NCI-H526 treated with DMSO at 0.1 percent for 48 hours (cell line): ENCODE measurements at places on chromosomes 16 and 17.

DNA sequence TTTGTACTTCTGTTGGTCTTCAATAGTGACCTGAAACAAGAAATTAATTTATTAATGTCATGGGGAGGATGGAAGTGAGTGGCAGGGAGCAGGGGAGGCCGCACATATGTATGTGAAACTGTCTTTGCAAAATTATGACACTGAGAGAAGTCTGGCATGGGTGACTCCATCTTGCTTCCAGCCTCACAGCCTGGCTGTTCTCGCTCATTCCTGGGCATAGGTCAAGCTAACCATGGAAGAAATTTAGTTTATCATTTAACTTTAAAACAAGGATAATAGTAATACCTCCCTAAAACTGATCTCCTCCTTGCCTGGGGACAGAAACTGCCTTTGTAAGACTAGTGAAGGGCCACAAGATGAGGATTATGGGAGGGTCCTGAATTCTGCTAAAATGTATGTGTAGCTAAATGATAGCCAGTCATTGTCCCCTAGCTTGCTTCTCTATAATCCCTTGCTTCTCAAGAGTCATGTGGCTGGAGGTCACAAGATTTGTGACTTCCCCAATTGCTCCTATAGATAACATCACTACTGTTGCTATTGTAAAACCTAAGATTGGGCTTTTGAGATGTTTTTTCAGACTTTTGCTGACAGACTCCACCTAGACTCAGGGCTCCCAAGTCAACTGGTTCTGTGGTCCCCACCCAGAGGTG is 126.0 kb downstream of the HS3ST3A1 start:
- DNase-seq, result no peak

GRCh38 chr17:66885417-66885816 is 50.5 kb downstream of the CACNG5 start:
- no peak for DNase-seq

DNA sequence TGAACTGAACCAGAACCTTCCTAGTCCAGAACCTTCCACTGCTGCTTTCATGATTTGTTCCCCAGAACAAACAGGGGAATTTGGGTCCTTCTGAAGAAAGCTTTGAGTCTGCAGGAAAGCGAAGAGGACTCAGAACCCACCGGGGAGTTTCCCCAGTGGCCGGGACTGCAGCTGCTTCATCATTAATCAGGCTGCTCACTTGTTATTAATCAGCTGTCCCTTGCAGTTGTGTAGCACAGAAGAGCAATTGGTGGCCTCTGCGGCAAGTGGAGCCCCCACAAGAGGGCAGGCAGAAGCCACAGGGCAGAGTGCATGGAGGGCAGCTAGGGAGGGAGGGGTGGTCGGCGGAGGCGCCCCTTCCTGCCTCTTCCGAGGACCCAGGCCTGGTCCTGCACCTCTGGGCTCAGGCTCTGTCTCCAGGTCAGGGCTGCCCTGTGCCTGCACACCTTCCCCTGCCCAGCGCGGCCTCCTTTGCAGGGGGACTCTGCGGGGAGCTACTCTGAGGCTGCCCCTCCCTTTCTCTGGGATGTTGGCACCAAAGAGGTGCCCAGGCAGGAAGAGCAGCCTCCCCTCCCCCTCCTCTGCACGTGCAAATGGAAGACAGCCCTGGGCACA is 6.9 kb downstream of the CCL17 start:
- DNase-seq, result no peak

DNA sequence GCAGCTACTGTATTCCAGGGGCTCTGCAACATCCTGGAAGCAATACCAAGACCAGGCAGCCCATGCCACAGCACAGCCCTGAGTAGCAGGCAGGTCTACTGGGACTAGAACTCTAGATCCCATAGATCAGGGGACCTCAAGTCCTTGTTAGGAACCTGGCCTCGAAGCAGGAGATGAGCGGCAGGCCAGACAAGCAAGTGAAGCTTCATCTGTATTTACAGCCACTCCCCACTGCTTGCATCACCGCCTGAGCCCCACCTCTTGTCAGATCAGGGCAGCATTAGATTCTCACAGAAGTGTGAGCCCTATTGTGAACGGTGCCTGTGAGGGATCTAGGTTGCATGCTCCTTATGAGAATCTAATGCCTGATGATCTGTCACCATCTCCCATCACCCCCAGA is 295.7 kb upstream of the TNRC6C start:
- no peak for DNase-seq

- DNase-seq, result no peak
Measured at GRCh38 chr17:10121971-10122707, 76.3 kb downstream of the GAS7 start.

GRCh38 chr17:28258347-28258887 is 60.6 kb upstream of the TMEM97 start:
- peak; percentile 18 for DNase-seq

DNA sequence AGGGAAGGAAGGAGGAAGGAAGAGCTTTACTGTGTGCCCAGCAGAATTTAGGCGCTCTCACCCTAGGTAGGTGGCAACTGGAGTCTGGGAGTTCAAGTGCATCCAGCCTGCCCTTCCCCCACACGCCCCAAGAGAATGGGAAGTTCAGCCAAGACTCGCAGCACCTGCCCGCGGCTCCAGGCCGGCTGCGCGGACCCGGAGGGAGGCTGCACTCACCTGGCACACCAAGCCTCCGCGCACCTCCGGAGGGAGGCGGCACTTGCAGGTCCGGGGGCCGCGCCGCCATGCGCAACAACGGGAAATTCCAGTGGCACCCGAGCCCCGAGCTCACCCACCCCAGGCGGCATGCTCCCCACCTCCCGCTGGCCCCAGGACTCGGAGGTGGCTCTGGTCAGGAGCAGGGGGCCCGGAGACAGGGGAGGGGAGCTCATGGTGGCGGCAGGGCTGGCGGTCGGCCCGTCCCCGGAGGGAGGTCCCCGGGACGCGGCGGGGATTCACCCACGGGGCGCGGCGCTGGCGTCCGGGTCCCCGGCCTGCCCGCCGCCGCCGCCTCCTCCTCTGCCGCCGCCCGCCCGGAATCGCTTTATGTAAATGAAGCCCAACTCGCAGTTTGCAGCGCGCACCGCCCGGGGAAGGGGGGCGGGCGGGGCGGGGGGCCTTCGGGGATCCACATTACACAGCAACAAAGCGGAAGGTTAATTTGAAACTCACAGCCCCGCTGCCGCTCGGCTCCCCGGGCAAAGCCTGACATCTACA is at the start of gene ZFHX3:
Gene ZFHX3, minus strand, starts transcription at position 593 of the 756 bp plus-strand sequence. CDS start 87,983 bp downstream, outside the sequence.
- peak; percentile 50 for DNase-seq

GRCh38 chr17:58111676-58112075 is 28.5 kb downstream of the DYNLL2 start:
- no peak for DNase-seq

DNA sequence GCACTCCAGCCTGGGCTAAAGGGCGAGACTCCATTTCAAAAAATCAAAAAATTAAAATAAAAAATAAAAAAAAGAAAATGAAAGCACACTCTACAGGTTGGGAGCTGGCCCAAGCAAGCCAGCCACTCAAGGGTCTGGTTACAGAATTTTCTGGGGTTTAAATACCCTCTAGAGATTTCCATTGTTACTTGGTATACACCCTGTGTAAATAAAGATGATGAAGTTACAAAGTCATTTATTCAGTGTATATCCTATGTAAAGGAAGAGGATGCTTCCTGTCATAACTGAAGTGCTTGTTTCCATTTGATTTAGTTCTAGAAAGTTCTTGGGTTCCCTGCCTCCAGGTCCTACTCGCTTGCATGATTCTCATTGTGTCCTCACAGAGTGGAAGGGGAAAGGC is 79.9 kb upstream of the C17orf78 start:
- DNase-seq, result no peak

- DNase-seq, result no peak
Measured at GRCh38 chr16:10992797-10993196, 48.4 kb downstream of the CLEC16A start.

GRCh38 chr17:49890077-49890821 is 42.4 kb upstream of the TAC4 start:
- no peak for DNase-seq

GRCh38 chr16:2388875-2389433 is 40.3 kb upstream of the CCNF start:
- DNase-seq, result no peak

GRCh38 chr16:23498863-23499262 is 11.4 kb downstream of the GGA2 start:
- DNase-seq, result no peak

DNA sequence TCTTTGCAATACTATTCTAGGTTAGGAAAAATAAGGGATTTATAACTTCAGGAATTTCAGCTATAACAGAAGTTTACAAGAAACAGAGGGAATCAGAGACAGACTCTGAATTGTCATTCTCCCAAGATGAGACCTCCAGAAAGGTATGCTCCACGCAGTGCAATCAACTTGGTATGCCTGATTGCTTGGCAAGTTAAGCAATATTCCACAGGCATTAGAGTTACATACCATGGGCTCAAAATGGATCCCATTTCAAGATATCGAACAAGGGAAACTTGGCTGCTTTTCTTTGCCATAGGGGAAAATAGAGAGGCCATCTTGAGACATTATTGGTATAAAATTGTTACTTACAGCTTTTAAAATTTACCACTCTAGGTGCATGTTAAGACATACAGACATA is 615.6 kb upstream of the SOX9 start:
- no peak for DNase-seq

DNA sequence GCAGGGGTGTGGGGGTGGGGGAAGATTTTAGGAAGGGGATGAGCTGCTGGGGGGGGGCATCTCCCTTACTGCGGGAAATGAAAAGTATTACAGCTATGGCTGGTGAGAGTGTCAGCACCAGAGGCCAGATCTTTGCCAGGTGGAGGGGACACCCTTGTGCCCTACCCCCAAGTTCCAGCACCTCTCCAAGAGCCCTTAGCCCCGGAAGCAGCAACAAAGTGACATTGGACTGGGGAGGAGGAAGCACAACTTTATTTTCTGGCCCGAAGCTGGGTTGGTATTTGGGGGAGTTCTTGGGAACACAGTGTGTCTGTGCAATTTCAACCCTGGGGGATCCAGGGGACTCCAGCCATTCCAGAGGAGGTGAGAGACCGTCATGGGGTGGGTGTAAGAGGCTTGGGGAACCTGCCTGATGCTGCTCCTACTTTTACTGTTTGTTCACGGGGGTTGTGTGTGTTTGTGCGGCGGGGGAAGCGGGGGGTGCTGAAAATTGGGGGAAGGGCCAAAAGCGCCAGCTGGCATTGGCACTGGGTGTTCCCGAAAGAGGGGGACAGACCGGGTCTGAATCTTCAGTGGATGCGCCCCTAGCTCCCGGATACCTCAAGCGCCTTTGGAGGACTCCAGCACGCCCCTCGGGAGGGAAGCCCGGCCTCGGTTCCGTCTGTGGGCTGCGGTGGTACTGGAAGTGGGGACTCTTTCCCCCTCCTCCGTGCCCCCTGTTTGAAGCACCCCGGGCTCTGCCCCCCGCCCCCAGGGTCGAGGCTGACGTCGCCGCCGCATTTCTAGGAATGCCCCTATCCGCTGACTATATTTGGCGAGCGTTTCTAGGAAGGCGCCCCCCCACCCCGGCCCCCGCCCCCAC is 230.3 kb downstream of the MRTFB start:
- no peak for DNase-seq

GRCh38 chr17:80307994-80308691 is 47.5 kb downstream of the RNF213 start:
- no peak for DNase-seq
